ENCODE measurements at places on chromosomes 1 and 21. TPM values are rescaled to one million over a fixed set of nuclear protein-coding genes. Genes with fewer than 3 reads are reported as not detected.

- peak; percentile 55 for DNase-seq
Observed at GRCh38 chr1:236176337-236177336, 34.3 kb downstream of the GPR137B start.

DNA sequence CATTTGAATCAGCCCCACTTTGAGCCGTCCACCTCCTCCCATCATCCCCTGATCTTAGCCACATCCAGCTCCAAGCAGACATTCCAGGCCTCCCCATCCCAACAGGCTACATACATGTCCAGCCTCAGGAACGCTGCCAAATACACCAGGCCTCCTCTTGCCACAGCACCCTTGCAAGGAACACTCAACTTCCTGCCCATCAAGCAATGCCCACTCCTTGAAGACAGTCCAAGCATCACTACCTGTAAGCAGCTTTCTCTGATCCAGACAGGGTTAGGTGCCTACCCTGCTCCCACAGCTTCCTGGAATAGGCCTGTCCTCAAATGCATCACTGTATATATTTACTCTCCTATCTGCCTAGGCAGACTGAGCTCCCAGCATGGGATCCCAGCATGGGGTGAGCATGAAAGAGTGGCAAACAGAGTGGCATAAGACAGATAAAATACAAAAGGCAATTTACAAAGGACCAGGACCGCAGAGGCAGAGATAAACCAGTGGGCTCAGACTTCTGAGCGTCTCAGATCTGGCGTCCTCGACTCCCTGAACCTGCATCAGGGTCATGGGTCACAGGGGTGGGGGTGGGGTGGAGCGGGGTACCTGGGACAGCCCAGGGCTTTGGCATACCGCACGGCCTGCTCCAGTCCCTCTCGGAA, 816 bp downstream of the HYI start:
- DNase-seq = no peak

DNA sequence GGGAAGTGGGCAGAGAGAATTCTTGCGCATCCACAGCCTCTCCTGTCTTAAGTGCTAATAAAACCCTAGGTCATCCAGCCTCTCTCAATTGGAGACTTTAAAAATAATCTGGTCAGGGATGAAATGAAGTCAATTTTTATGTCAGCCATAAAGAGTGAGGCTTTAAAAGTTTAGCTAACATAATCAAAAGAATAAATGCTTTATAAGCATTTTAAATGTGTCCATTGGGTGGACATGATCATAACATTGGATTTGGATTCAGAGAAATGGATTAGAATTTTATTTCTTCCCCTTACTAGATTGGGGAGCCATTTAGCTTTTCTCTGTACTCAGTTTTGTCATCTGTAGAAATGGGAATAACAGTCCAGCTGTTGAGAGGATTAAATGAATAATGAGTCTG, 55.5 kb downstream of the PGM1 start:
- no peak for DNase-seq

DNA sequence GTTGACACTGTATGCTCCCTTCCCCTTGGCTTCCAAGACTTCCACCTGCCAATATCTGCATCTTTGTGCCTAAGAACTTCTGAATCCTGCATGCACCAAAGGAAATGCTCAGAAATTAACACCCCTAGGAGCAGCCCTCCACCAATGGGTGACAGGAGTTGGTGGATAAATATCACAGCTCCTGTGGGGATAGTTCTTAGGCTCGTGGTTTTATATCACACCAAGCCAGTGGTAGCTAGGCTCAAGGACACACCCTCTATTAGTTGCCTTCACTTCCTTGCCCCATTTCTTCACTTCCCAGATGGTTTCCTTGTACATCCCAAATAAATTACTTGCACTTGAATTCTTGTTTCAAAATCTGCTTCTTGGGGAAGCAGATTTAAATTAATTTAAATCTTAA, 16.9 kb upstream of the CDC14A start:
- DNase-seq = no peak

- no peak for DNase-seq
Observed at GRCh38 chr1:81760477-81761097, 40.1 kb upstream of the ADGRL2 start.

GRCh38 chr1:38013227-38013622, 691 bp downstream of the UTP11 start:
- no peak for DNase-seq

- no peak for DNase-seq
Observed at GRCh38 chr1:183296782-183297181, 110.7 kb downstream of the LAMC2 start.

GRCh38 chr1:164452549-164452948, 106.4 kb upstream of the PBX1 start:
- DNase-seq = no peak

- DNase-seq = no peak
Observed at GRCh38 chr1:170252851-170253579, 107.3 kb downstream of the NTMT2 start.

DNA sequence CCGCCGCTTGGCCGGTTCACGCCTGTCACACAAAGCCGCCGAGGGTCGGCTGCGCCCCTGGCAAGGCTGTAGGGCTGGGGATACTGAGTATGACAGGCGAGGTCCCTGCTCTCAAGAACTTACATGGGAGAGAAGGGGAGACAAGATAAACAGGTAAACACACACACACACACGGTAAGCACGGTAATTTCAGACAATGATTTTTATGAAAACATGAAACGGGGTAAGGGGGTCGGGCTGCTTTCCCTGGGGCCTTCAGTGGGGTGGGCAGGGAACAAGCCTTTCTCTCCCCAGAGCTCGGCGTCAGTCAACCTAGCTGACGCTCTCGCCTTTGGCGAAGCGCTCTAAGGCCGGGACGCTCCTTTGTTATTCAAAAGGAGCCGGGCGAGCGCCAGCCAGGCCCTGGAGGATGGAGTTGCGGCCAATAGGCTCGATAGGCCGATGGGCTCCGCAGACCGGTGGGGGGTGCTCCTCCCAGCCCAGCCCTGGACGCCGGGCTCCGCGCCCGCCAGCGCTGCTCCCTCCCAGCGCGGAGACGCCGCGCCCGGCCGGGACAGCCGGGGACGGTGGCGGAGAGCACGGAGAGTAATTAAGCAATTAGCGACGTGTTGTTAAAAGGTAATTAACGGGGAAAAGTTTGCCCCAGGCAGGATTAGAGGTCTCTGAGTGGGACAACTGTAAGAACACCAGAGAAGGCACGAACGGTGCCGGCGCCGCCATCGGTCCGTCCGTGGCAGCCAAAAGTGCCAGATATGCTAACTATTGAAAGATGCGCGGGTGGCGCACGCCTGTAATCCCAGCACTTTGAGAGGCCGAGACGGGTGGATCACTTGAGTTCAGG, 950 bp upstream of the INKA2 start:
- peak; percentile 82 for DNase-seq

- DNase-seq = no peak
Observed at GRCh38 chr1:211951856-211952255, 83.5 kb downstream of the INTS7 start.

DNA sequence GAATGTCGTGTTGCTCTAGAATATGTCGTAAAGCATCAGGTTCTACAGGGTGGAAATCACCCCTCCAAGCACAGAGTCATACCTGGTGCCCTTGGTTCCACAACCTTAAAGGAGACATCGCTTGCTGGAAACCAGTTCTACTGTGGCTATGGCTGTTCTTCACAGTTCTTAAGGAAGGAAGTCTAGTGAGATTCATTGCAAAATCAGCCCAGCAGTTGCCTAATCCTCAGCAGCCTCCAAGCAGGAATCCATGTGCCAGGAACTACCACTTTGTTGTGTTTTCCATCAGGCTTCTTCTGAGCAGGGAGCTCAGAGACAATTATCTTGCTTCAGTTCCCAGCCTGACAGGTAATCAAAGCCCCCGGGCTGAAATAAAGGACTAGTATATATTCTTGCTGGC, 45.0 kb upstream of the SLC35F3 start:
- no peak for DNase-seq

The CD1C gene
- total RNA-seq = 6.7 TPM

DNA sequence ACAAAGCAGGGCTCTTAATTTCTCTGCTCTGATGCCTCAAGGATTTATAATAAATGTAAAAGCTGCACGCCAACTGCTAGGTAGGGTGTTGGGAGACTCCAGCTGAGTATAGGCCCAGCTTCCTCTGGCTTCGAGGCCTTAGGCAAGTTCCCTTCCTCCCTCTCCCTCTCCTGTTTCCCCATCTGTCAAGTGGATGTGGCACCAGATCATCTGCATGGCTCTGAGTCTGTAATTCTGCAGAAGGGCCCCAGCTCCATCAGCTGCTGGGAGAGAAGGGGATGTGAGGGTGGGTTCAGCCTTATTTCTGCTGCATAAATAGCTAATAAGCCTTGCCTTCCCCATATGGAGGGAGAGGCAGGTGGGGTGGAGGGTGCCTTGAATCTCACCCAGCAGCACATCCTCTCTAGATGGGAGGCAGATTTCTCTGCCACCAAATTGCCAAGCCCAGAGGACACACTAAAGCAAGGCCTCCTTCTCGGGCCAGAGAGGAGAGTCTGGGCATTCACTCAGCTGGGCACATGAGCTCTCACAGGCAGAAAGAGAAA, 3.8 kb downstream of the TRIM62 start:
- no peak for DNase-seq

- no peak for DNase-seq
Observed at GRCh38 chr1:5936126-5936525, 56.1 kb downstream of the NPHP4 start.

DNA sequence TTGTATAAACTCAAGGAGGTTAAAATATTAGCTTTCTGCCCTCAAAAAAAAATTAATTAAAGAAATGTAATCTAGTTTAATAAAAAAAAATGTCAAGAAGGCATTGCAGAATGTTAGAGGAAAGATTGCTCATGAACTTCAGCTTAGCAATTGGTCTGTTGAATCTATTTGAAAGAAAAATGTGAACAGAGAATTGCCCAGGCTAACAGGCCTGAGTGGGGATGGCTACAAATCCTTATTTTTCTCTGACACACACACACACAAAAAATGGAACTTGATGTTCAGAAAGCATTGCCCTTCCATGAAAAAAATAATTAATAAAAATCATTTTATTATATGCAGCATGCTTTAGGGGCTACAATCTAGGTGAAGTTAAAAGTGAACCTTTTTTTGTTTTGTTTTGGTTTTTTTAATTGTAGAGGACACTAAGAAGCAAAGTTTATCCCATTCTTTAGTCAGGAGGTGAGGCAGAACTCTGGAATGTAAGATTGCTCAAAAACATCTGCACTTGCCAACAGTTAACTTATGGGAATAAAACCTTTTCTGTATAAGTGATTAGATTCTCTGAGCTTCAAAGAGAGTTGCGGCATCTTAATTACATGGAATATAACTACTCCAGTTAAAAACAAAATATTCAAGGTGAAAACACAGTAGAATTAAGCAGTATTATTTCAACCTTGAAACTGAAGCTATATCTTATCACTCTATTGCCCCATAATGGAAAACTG, 658.5 kb upstream of the ADGRL2 start:
- DNase-seq = no peak

The HOOK1 gene
- 18.5 TPM for total RNA-seq

The HSPA6 gene
- 10.9 TPM for total RNA-seq

The THEM4 gene
- 14.0 TPM for total RNA-seq

GRCh38 chr1:19423130-19423529, 62.2 kb downstream of the CAPZB start:
- no peak for DNase-seq

All from upper lobe of right lung (tissue), 1 donor.